ENCODE measurements at places on chromosomes 11 and 22.

DNA sequence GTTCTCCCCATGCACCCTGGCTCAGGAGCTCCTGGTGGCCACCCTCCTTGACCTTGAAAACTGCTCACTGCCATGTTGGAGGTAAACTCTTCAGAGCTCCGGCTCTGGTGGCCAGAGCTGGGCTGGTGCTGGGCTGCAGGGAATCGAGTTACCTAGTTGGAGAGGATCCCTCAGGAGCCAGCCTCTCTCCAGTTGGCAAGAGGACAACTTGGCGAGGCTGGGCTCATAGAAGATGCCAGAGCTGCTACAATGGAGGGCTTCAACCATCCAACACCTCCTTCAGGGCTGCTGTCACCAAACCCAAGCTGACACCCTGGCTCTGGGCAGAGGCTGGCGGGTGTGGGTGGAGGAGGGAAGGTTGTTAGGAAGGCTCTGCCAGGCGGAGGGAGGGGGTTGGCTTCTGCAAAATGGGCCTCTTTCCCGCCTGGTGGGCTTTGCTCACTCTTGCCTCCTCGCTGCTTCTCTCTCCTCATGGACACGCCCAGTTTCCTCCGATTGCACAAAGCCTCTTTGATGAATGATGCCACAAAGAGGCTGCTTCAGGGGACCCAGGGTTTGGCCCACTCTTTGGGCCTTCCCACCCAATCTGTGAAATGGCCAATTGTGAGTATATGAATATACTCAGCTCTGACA, 53.1 kb downstream of the THAP12 start:
- no peak for DNase-seq

GRCh38 chr11:125154378-125155099, 10.0 kb upstream of the PKNOX2 start:
- DNase-seq = no peak

DNA sequence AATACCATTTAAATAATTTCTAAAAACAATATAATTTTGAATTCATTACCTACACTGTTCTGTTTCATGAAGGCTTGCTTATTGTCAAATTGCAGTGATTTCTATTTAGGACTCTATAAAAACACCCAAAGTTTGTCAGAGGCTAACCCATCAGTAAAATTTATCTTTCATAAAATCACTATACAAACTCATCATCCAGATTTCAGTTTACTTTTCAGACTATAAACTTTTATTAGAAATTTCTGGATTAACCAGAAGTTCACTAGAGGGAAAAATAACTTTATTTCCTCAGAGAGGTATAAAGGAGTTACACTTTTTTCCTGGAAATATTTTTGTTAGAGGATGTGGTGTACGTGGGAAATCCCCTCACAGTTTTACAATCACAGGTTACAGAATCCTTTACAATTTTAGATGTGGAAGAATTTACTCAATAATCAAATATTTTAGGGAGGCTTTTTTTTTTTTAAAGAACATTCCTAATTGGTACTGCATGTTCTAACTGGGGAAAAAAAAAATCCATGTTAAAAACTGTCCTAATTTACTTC, 176.7 kb downstream of the SWAP70 start:
- no peak for DNase-seq

DNA sequence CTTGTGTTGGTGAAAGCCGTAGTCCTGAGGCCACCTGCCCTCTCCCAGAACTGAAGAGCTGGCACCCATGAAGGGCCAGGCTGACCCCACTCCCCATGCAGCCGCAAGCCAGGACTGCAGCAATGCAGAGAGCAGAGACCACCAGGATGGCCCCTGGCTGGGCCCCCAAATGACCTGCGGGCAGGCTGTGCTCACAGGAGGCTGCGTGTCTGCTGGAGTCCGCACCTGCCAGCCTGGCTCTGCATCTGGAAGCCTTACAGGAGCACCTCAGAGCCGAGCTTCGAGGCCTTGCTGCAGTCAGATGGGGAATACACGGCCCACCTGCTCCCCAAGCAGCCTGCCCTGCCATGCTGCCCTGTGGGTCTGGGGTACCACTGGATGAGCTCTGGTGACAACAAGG, 1336.8 kb downstream of the TBC1D22A start:
- DNase-seq = no peak

DNA sequence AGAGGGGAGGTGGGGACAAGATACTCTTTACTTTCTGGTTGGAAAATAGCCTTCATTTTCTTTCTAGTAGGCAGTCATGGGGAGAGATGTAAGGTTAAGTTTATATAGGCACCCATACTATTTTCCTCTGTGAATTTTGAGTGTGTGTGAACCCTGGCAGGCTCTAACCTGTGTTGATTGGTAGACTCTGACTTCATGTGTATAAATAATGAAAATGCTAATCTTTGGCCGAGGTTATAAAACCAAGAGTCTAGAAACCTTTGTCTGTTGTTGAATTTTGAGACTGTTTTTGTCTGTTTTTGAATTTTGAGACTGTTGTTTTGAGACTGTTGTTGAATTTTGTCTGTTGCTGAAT, 14.0 kb downstream of the TRIM44 start:
- no peak for DNase-seq

- no peak for DNase-seq
These were observed 129.5 kb downstream of the MICAL2 start for GRCh38 chr11:12239804-12240371.

DNA sequence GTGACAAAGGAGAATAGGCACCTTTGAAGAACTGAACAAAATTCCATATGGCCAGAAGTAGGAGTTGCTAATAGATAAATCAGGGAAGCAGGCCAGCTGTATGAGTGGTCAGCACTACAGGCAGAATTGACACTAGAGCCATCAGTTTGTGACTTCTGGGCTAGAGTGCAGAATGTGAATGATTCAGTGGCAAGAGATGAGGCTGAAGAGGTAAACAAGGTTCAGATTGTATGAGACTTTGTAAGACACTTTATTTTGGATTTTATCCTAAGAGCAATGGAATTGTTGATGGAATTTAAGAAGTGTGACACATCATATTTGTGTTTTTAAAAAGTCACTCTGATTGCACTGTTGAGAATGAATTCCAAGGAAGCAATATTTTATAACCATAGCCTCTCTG, 12.9 kb downstream of the BIRC3 start:
- no peak for DNase-seq
